ENCODE measurements at places on chromosomes 3 and 15.

DNA sequence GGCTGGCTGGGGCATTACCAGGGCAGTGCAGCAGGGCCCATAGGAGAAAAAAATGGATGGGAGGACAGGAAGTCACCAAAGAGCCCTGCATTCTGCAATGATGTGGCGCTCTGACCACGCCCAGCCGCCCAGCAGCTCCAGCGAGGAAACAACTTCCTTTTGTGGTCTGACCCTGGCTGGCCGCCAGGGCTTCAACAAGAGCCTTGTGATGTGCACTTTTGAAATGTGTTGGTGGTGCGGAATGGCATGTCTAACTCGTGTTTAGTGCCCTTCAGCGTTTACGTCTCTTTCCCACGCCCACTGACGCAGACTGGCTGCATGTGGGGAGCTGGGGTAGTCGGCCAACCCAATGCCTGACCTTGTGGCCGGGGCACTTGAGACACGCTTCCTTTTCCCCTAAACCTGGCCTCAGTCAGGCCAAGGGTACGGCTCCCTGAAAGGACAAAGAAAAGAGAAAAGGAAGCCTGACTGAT lies 81.9 kb upstream of the CTNNB1 start:
- DNase-seq = peak; percentile 90

DNA sequence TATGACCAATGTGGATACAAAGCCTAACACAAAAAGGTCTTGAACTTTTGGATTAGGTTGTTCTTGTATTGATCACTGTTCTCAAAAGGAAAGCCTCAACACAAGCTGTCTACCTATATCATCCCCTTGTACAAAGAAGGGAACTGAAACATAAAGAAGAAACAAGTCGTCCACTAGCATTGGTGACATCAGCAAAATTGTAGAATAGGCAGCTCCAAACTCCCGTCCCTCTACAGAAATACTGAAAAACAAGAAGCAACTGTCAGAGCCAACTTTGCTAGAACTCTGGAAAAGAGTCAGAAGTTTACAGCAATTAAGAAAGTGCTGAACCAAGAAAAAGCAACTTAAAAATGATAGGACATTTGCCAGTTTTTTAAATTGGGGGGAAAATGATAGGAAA lies 7.5 kb upstream of the NR1I2 start:
- no peak for DNase-seq

- DNase-seq = no peak
These were observed 11.7 kb downstream of the CHDH start for GRCh38 chr3:53834429-53835095.

DNA sequence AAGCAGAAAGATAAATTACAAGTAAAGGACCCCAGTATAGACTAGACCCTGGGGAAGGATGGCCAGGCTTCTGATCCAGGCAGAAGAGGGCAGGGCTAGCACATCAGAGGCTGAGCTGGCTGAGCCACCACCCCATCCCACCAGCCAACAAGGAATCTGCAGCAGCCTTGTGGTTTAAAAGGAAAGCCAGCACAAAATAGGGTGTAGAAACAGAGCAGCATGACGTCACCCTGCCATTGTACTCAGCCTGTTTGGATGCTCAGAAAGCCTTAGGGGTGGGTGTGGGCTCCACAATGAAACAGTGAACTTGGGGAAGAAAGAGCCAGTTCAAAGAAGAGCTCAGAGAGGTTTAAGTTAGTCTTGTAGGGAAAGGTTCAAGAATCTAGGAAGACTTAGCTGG lies 28.2 kb downstream of the DUOX1 start:
- no peak for DNase-seq

- DNase-seq = no peak
These were observed 171.5 kb upstream of the NANOGP8 start for GRCh38 chr15:35256551-35256950.

DNA sequence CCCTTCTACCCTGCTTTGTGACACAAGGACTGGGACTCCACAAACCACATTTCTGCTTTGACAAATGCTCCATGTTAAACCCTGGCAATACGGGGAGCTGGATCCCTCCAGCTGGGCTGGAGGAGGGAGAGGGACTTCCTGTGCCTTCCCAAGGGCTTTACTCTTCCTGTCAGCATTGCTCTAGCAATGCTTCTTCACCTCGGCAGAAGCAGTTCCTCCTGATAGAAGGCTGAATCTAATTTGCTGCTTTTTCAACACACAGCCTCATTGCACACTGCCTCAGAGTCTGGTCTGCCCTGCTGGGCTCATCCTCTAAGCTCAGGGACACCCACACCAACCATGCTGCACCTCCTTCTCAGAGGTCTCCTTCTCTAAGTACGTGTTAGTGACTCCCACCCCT lies 142.8 kb upstream of the SMAD3 start:
- DNase-seq = no peak

GRCh38 chr3:150545419-150546225 lies 674 bp downstream of the SERP1 start:
- DNase-seq = no peak

Data from central memory CD4-positive, alpha-beta T cell (primary cell).